ENCODE measurements at places on chromosomes 12 and 14.

DNA sequence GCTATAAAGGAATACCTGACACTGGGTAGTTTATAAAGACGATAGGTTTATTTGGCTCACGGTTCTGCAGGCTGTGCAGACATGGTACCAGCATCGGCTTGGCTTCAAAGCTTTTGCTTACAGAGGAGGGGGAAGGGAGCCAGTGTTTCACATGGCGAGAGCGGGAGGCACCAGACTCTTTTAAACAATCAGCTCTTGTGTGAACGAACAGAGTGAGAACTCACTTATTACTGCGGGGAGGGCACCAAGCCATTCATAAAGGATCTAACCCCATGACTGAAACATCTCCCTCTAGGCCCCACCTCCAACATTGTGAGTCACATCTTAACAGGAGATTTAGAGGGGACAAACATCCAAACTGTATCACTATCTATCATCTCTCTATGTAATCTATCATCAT, 227.4 kb downstream of the TMEM132D start:
- no peak for DNase-seq

GRCh38 chr12:99024191-99024590, 379.1 kb downstream of the APAF1 start:
- no peak for DNase-seq

DNA sequence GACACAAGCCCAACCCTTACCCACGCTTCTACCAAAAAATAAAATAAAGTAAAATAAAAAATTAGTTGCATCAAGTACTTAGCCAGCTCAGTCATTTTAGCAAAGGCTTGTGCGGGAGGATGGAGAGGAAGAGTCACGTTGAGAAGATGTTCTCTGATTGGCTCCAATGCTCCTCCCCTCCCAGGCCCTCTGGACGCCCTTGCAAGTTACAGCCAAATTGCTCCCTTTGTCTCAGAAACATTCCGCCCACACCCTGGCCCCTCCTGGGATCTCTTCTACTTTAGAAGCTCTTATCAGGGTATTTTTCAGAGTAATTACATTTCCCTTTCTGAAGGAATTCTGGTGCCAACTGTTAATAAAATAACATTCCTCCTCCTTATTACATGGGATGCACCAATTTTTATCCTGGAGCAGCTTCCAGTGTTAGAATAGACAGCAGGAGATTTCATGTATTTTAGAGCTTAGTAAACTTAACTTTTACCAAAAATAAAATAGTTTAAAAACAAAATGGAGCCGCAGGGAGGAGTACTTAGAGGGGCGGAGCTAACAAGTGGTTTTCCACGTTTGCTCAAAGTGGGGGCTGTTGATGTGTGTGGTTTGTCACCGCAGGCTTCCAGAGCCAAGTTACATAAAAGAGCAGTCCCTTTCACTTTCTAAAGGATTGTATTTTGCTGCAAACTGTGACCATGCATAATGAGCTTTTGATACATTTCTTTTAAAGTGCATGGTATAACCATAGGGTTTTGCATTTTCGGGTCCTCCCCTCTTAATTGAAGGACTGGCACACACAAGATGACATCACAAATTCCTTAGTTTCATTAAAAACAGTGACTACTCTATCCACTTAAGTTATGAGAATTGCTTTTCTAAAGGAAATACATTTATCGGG, 71.7 kb upstream of the RAP1B start:
- DNase-seq = no peak

DNA sequence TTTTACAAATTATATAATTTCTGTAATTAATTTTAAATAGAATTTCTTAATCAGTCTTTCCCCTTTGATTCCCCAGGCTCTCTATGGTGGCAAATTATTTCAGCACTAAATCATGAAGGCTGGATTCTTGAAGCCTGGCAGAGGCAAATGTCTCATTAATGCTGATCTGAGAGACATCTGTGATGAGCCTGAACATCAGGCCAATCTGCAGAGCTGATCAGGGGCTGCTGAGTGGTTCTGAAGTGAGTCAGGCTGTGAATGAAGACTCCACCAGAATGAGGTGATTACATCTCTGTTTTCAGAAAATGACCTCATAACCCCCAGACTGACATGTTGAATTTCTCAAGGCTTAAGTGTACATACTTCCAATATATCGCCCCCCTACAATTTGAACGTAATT, 124.2 kb upstream of the MIS18BP1 start:
- no peak for DNase-seq

GRCh38 chr14:105853089-105853906, 326.9 kb downstream of the TMEM121 start:
- no peak for DNase-seq

DNA sequence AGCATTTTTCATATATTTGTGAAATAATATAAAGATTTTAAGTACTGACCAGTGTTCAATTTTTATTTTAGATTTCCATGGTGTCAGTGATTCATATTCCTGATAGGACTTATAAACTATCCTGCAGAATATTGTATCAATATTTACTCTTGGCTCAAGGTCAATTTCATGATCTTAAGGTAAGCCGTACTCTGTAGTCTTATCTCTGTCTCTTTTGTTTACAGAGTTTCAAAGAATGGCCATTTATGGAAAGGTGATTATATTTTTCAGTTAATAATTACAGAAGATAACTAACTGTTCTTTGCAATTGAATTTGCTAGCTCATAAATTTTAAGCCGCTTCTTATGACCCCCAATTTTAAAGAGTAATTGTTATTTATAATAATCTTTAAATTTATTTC, 27.9 kb downstream of the CGRRF1 start:
- no peak for DNase-seq

- no peak for DNase-seq
Measured at GRCh38 chr12:88242571-88242925, 100.4 kb downstream of the TMTC3 start.

GRCh38 chr12:78167510-78167909, 336.8 kb downstream of the NAV3 start:
- no peak for DNase-seq
